ENCODE measurements at places on chromosomes 3 and 15. TPM values are rescaled to one million over a fixed set of nuclear protein-coding genes. Genes with fewer than 3 reads are reported as not detected.

- DNase-seq = no peak
Observed at GRCh38 chr15:56295433-56295832, 51.8 kb upstream of the RFX7 start.

DNA sequence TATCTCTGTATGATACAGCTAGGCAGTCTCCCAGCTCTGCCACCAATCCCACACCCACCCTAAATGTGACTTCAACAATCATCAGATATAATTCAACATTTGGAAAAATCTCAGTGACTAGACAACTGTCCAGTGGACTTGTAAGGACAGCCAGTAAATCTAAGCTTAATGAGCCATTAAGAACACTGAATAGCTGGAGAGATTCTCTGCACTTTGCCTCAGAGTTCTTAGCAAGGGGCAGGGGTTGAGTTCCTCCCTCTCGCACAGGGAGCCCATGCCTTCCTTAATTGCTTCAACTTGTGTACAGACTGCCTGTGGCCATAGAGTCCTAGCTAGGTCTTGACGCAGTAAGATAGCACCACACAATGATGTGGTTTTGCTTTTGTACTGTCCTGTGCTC lies 15.6 kb downstream of the MEX3B start:
- DNase-seq = no peak

ACP3 gene
- total RNA-seq = not detected

CRYBG3 gene
- total RNA-seq = 9.2 TPM

GRCh38 chr15:40986820-40987219 lies 33.5 kb downstream of the CHAC1 start:
- no peak for DNase-seq

GOLGA8G gene
- 0.16 TPM for total RNA-seq

PXYLP1 gene
- 18.0 TPM for total RNA-seq

GRCh38 chr3:126154391-126155279 lies 25.8 kb downstream of the ALDH1L1 start:
- no peak for DNase-seq

DNA sequence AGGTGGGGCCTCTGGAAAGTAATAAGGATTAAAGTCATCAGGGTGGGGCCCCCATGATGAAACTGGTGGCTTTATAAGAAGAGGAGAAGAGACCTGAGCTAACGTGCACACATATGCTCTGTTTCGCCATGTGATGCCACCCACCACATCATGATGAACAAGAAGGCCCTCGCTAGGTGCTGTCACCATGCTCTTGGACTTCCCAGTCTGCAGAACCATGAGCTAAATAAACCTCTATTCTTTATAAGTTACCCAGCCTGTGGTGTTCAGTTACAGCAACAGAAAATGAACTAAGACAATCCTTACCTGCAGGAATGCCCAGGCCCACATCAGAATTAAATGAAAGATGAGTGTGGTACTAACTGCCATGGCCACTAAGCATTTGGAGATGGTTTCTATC lies 79.8 kb downstream of the ADCY5 start:
- DNase-seq = no peak

DNA sequence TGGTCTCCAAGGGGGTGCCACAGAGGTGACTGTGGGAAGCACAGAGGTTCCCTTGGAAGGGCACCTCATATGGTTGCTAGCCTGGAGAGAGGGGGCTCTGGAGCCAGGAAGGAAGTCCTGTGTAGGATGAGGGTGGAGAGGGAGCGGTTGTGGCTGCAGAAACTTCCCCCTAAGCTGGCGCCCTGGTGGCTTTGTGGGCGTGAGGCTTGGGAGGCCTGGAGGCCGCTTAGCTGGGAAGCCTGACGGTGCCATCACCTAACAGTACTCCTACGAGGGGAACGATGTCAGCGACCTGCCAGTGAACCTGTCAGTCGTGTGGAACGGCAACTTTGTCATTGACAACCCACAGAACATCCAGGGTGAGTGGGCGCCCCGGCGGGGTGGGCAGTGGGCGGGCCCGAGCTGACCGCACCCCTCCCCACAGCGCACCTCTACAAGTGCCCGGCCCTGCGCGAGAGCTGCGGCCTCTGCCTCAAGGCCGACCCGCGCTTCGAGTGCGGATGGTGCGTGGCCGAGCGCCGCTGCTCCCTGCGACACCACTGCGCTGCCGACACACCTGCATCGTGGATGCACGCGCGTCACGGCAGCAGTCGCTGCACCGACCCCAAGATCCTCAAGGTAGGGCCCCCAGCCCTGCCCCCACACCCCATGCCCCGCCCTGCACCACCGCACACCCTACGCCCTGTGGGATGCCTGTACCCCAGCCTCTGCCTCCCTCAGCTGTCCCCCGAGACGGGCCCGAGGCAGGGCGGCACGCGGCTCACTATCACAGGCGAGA lies 31.0 kb downstream of the PLXNA1 start:
- DNase-seq = no peak

DNA sequence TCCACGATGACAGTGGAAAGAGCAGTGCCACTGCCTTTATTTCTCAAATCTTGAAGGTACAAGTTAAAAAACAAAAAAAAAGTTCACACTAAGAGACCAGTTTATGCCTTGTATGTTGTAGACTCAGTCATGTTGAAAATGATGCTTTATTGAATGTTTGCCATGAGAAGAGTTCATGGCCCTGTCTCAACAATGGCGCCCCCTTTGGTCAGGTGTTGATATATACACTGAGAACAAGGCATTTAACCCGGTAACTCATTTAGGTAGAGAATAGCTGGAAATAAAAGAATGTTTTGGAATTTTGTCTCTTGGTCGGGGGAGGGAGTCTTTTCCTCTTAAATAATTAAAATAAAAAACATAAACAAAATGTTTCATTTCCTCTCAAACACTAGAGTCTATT lies 145.6 kb upstream of the SLC2A2 start:
- DNase-seq = no peak

DNA sequence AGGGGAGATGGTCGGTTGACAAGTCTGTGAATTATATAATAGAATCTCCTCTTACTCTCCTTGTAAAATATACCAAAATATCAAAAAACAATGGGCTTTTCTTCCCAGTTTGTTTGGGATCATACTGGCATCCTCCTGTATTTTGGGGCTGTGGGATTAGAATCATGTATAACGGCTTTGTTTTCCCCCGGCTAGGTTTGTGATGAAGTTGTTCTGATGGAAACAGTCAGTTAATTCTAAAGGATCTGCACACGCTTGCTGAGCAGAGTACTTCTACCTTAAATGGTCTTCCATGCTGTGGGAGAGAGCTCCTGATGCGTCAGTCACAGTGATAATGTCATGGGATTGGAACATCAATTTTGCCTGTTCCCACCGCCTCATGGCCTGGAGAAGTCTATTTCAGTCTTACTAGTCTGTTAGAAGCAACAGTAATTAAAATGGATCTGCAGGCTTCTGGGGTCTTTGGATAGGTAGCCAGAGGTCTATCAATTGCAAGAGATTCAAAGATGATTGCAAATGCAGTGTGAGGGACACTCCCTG lies 81.3 kb downstream of the ITPR1 start:
- DNase-seq = no peak

DNA sequence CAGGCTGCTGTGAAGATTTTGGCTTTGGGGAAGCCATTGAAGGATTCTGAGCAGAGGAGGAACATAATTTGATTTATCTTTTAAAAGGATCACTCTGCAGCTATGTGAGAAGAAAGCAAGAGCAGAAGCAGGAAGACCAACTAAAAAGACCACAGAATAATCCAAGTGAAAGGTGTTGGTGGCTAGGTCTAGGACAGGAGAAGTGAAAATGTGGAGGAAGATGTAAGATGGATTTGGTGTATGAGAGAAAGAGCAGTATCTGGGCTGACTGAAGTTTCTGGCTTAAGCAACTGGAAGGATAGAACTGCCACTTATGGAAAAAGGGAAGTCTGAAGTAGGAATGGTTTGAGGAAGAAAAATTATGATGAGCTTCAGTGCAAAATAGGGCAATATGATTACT lies 62.0 kb downstream of the SFMBT1 start:
- no peak for DNase-seq
